Fibroblast of skin of left quadriceps (primary cell): ENCODE measurements at places on chromosomes 1 and 21.

DNA sequence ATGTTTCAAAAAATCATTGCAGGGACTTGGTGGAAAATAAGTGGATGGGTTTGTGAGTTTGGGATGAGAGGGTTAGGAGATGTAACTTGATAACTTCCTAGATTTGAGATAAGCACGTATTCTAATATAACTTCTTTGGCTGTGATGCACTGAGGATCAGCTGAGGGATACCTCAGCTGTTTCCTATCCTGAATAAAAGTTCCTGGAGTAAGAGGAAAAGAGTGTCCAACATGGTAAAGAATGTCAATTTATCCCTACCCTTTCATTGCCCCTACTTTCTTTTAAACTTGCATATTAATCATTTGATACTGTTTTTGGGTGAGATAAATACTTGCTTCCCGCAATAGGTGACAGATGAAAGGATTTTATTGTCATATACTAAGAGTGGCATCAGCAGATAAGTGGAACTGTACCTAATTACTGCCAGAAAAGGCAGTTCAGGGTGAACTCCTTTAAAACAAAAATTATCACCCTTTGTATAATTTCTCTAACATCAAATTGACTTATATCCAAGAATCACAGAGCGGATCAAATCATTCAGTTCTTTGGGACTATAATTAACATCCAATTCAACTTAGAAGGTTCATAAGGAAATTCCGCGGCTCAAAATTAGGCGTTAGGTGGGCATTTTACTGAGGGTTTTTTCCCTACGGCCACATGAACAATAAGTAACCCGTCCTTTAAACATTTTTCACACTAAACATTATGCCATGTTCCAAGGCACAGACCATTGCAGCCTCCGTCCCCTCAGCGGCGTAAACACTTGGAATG, 1.4 kb upstream of the SUCO start:
- DNase-seq: no peak

- no peak for DNase-seq
These were observed 517.6 kb upstream of the ADGRL4 start for GRCh38 chr1:79524126-79524525.

GRCh38 chr1:5819391-5820025, 172.7 kb downstream of the NPHP4 start:
- no peak for DNase-seq

DNA sequence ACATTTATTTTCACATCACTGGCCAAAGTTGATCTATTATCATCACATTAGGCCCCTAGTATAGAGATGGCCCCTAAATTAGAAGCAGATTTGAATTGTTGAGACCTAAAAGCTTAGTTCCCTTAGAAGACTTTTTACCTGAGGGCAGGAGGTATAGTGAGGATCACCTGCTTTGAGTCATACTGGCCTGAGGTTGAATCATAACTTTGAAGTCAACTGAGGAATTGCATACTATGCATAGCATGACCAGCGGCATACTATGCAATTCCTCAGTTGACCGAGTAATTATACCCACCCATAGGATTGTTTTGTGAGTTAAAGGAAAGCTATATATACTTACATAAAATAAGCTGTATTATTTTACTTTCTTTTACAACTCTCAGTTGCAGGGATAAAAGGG, 50.3 kb upstream of the DPH5 start:
- DNase-seq: no peak

GRCh38 chr21:25405984-25406383, 201.3 kb downstream of the MRPL39 start:
- DNase-seq: no peak

DNA sequence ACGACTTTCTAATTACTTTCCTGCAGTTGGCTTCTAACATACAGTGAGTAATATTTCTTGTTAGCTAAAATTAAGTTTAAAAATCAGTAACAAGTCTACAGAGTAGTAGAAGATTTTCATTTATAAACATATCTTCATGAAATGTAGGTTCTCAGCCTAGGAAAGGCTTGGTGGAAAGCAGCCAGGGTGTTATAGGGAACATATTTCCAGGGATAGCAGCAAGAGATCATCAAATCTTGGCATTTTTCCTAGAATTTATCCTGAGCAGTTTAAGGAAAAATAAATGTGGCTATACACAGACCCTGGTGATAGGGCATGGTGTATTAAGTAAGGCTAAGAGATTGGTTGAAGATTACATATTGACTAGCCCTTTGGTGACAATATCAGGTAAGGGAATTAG, 203.5 kb upstream of the NEGR1 start:
- DNase-seq: peak; percentile 52

- no peak for DNase-seq
These were observed 62.4 kb downstream of the CLDN17 start for GRCh38 chr21:30104241-30104640.

GRCh38 chr1:4422504-4423289, 231.7 kb upstream of the AJAP1 start:
- DNase-seq: no peak
